Activated CD8-positive, alpha-beta T cell treated with anti-CD3 and anti-CD28 coated beads, Interleukin-2, amount 10 ng/mL, durations not matched to agents 7 days and 5 days (primary cell): ENCODE measurements at places on chromosomes 3 and 15. TPM values are rescaled to one million over a fixed set of nuclear protein-coding genes. Genes with fewer than 3 reads are reported as not detected.

The LMAN1L gene
- 1.0 TPM for total RNA-seq

The TMEM212 gene
- not detected for total RNA-seq

The SLC24A5 gene
- total RNA-seq, result not detected

- no peak for DNase-seq
Observed at GRCh38 chr3:114642951-114643741, 349.3 kb downstream of the TIGIT start.

DNA sequence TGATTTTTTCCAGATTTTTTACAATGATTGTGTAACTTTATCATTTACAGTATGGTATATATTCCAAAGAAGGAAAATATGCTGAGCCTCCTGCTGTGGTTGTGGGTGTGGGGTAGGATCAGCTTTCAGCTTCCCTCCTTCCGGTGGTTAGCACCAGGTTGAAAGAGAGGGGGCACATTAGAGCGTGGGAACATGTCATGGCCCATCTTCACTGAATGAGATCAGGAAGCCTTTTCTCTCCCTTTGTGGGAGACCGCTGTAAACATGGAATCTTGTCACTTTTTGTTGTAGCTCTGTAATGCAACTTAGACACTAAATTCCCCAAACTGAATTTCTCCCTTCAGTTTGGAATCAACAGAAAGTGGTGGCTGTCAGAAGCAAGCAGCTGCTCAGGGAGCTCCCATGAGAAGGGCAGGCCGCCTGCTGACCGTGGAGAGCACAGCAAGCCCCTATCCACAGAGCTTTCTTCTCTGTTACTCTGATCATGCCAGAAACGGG, 86.7 kb upstream of the LIMD1 start:
- no peak for DNase-seq

DNA sequence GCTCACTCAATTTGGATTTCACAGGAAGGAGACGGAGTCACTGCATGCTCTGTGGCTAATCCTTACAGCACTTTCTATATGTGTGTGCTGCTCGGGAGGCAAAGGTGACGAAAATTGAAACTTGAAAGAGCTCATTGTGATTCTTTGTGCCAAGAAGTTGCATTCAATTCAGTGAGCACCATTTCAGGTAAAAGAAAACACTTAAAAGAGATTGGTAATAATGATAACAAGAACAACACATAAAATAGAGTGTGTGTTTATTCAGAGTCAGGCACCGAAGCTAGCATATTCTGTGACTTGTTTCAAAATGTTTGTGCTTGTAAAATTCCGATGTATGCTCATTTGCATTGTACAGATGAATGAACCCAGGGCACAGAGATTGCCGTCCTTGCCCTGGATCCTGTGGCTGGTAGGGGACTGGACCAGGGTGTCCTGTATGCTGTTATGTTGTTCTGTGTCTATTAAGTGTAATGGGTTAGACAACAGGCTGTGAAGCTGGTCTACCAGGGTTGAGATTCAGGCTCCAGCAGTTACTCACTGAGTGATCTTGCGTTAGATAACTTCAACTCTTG, 193.3 kb upstream of the PROK2 start:
- DNase-seq, result no peak

GRCh38 chr3:188683032-188683521, 488.7 kb upstream of the TPRG1 start:
- DNase-seq, result no peak

DNA sequence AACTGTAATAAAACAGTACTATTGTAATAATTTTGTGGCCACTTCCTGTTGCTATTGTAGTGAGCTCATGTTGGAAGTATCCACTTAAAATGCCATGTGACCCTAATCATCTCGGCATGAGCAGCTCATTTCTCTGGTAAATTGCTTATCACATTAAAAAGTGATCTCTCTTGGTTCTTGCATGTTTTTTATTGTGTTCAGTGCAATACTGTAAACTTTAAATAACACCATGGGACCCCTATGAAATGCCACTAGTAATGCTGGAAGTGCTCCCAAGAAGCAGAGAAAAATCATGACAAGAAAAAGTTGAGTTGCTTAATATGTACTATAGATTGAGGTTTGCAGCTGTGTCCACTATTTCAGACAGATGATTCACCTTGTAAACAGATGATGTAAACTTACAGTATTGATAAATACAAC, 45.6 kb downstream of the NMD3 start:
- DNase-seq, result no peak

GRCh38 chr15:80957976-80958375, 31.6 kb downstream of the MESD start:
- DNase-seq, result no peak

- DNase-seq, result no peak
Observed at GRCh38 chr3:187918081-187918644, 172.9 kb upstream of the BCL6 start.

GRCh38 chr15:72983801-72984545, 68.3 kb upstream of the NEO1 start:
- no peak for DNase-seq
